ENCODE measurements at places on chromosomes 6 and 20.

GRCh38 chr20:47088335-47088734, 193.7 kb downstream of the EYA2 start:
- no peak for DNase-seq

- no peak for DNase-seq
These were observed 225.5 kb downstream of the BMP7 start for GRCh38 chr20:57040924-57041323.

DNA sequence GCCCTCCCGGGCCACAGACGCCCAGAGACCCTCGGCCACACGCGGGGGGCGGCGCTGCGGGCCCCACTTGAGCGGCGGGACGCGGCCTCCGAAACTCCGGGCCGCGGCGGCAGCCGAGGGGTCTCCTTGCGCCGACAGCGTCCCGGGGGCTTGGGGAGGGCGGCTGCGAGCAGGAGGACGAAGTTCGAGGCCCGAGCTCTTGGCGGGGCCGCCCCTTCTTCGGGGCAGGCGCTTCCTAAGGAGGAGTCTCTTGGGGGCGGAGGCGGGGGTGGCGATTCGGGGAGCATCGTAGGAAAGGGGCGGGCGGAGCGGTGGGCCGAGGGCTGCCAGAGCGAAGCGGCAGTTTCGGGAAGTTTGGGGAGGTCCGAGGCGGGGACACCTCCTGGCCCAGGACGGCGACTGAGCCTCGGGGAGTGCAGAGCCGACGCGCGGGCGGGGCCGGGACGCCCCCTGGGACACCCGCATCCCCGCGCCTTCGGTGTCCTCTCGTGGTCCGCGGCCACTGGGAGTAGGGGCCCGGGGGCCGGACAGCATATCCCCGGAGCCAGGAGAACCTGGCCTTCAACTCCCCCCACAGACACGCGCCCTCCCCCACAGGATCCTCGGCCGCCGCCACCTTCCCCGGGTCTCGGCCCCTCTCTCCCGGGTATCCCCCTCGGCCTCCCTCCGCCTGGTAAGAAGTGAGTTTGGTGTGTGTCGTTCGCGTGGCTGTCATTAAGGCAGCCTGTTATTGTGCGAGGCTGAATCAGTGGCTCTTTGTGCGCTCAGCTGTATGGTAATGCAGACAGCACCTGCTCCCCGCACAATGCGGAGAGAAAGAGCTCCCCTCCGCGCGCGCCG, 613 bp upstream of the DLL1 start:
- no peak for DNase-seq

GRCh38 chr20:50041246-50041873, 58.6 kb downstream of the SNAI1 start:
- no peak for DNase-seq

DNA sequence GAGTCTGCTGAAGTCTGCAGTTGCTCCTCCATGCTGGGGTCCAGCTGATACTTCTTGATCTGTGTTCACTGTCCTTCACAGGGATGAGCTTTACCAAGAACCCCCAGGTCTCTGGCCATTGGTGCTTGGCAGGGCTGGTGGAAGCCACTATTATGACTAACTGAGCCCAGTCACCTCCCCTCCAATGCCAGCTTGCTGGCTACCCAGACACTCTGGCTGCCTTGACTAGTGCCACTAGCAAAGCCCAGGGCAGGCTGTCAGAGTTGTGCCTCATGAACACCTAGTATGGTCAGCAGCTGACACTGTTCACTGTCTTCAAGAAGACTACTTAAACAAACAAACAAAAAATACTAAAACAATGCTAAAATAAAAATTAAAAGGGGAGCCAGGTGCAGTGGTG, 8.8 kb downstream of the ASIP start:
- DNase-seq = no peak

GRCh38 chr6:16973051-16973450, 128.8 kb upstream of the STMND1 start:
- DNase-seq = no peak

DNA sequence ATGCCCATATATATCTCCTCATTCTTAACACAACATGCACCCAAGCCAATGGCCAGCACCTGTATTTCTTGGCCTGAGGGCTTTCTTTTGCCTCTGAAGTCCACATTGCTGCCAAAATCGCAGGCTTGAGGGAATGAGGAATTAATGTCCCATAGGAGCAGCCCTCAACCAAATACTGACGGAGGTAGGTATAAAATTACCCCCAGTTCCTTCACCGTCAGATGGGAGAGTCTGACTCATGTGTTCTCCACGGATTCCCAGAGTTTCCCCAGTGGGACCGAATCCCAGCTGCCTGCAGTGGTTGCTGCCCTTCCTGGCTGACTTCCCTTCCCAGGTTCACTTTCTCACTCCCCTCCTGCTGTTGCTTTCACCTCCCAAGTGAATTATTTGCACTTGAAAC, 602.2 kb upstream of the NOX3 start:
- no peak for DNase-seq

GRCh38 chr20:53880108-53880641, 190.2 kb downstream of the BCAS1 start:
- DNase-seq = no peak

All from brain pericyte (primary cell).